ENCODE measurements at places on chromosomes 4 and X.

DNA sequence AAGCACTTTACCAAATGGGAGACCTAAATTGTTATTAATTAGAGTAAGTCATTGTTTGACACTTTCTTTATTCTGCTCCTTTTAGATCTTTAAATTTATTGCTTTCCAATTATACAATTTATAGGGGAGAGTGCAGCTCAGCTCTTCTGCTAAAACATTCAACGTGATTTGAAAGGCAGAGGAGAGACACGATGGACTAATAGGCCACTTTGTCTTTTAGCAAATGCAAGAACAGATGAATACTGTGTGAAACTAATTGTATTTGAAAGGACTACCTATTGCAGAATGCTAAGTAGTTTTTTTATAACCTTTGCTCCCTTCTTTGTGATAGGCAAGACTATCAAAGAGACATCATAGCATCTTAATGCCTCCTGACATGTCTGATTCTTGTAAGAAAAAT lies 320.4 kb upstream of the KLF3 start:
- no peak for DNase-seq

- DNase-seq: no peak
Observed at GRCh38 chrX:116749943-116750342, 287.2 kb upstream of the CT83 start.

GRCh38 chrX:122026665-122027064 lies 979.3 kb downstream of the GLUD2 start:
- no peak for DNase-seq

GRCh38 chr4:83207497-83208101 lies 77.0 kb downstream of the COQ2 start:
- no peak for DNase-seq

GRCh38 chrX:40966213-40966820 lies 118.9 kb upstream of the USP9X start:
- DNase-seq: no peak

DNA sequence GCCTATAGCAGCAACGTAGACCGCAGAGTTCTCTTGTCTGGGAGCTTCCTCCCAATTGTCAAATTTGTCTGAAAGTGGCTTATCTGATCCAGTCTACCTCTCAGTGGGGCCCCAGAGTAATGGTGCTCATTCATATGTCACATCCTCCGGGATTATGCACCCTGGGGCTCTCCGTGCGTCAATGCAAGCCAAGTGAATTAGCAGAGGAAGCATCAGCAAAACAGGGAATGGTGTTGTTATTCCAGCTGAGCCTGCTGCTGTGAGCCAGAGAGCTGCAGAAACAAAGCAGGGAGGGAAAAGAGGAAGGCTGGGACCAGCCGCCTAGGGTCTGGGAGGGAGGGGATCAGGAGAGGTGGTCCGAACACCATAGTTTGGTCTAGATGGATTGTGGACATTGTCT lies 95.2 kb downstream of the CLNK start:
- no peak for DNase-seq

DNA sequence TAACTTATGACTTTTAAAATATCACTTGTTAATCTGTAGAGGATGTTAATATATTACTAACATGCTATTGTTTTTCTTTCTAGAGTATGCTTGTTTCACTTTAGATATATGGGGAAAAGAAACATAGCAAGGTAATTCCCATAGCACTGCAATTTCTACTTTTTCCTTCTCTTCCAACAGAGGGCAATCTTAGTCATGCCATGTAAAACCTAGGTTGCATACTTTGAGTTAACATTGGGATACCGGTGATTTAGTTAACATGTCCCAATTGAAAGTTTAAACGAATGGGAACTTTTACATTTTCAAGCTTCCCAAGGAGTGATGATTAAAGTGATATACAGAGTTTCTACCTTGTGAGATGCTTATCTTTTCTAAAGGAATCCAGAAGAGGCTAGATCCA lies 89.4 kb upstream of the IL13RA1 start:
- DNase-seq: no peak

- DNase-seq: no peak
Observed at GRCh38 chr4:12118651-12119213, 690.0 kb upstream of the HS3ST1 start.

GRCh38 chr4:64564126-64564525 lies 154.9 kb upstream of the TECRL start:
- DNase-seq: no peak

GRCh38 chrX:12896935-12897334 lies 9.5 kb upstream of the TLR8 start:
- DNase-seq: no peak

DNA sequence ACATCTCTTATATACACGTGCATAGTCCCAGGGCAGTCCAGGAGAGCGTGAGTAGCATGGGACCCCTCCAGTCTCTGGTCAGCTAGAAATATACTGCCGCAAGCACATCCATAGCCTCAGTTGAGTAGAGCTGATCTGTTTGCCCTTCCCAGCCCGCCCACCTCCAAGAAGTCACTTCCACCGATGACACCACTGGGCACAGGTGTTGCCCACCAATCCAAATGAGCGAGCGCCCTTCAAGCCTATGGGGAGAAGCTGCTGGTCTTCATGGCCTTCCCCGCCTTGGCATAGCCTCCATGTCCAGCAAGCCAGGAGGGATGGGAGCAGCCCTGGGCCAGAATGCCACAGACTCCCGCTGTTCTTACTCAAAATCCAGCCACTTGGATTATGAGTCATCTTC lies 10.2 kb downstream of the DUSP9 start:
- DNase-seq: no peak

DNA sequence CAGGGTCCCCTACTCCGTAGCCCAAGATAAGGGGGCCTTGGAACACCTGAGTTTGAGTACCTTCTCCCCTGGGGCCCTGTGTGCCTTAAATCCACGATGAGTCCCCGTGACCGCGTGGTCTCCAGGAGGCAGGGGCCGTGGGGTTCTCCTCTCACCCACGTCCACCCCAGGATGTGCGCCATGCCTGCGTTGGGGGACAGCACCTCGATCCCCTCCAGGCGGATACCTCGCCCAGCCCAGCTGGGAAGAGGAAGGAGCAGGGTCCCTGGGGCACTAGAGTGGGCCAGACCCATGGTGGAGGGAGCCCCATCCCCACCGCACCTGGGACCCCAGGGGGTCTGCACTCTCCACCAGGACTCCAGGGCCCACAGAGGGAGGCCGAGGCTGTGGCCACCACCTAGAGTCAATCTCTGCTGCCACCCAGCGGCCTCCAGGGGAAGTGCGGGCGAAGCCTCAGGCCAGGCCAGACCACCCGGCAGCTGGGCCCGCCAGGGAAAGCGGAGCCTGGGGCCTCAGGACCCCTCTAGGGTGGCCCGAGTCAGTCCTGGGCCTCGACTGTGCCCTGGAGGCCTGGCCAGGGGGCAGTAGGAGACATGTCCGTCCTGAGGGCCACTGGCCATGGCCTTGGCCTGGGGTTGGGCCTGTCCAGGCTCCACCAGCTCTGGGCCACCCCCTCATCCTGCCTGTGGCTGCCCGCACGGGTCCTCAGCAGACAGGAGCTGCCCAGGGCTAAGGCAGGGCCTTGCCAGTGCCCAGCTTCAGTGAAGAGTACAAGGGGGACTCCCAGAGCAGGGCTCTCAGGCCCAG lies 55.0 kb downstream of the FAM53A start:
- peak; percentile 55 for DNase-seq

DNA sequence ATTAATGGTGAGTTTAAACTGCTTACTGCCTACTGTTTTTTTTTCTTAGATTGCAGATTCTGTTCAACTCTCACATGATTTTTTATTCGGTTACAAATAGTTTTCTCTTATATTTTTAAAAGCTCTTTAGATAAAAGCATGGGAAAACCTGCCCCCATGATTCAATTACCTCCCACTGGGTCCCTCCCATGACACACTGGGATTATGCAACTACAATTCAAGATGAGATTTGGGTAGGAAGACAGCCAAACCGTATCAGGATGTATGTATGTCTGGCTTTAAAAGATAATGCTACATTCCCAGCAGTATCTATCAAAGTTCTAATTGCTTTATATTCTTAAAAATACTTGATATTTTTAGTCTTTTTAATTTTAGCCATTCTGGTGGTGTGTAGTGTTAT lies 131.5 kb downstream of the JADE1 start:
- DNase-seq: no peak

- no peak for DNase-seq
Observed at GRCh38 chrX:18792828-18793227, 85.4 kb downstream of the PPEF1 start.

DNA sequence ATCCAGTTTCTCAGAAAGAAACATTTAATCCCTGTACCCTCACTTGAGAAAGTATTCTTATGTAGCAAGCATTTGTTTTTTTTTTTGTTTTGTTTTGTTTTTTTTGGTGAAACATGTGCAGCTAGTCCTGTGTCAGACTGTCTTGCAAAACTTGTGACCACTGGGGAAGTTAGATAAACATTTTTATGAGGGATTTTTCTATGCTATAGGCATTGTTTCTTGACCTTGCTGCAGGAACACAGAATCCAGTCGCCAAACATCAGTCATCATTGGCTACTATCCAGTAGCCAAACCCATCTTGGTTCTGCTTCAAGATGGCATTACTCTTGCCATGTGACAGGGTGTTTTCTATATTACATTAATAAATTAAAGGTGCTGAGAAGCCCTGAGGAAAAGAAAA lies 7.7 kb upstream of the MAPK10 start:
- DNase-seq: no peak

DNA sequence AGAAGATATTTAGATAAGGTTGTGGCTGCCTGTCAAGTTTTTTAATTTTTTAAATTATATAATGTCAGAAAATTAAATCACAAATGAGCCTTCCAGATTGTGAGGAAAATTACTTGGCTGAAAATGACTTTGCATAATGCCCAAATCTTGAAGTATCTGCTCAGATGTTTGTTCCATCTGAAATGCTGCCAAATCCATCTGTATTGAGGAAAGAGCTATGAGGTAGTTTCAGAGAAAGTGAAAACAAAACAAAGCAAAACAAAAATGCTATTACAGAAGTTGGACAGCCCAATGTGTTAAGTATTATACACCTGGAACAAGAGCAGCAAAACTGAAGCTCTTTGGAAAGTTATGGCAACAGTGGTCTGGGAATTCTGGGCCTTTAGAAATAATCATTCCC lies 23.3 kb upstream of the GUCY1B1 start:
- no peak for DNase-seq

DNA sequence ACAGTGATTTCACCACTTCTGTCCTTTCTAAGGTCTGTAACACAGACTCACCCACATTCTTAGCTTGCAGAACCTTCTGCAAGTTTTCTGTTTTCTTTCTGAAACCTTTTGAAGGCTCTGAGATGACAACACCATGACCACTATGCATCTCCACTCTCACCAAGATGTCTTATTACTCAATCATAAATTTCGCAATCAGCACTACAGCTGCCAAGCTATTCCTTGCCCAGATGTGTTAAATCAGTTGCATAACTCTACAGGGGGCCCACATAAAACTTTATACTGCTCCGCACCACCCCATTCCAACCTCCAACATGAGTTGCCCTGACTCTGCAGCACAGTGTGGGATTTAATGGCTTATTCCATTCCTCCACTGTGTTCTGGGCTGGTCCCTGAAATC lies 229.9 kb downstream of the COL25A1 start:
- DNase-seq: no peak

DNA sequence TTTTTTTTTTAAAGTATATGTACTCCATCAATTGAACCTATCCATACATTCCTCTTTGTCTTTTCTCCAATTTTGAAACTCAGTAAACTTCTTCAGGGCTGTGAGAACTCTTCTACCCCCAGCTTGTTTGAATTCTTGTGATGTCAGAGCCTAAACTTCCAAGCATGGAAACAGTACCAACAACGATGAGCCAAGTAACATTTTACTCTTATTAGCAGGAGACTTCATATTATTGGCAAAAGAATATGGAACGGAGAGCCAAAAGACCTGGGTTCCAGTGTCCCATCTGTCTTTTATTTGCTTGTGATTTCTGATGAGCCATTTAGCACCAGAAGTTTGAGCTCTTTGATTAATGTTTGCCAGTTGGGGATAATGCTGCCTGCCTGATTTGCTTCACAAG lies 5.3 kb downstream of the DIAPH2 start:
- DNase-seq: no peak

- no peak for DNase-seq
Observed at GRCh38 chr4:118754890-118755289, 69.7 kb downstream of the METTL14 start.

DNA sequence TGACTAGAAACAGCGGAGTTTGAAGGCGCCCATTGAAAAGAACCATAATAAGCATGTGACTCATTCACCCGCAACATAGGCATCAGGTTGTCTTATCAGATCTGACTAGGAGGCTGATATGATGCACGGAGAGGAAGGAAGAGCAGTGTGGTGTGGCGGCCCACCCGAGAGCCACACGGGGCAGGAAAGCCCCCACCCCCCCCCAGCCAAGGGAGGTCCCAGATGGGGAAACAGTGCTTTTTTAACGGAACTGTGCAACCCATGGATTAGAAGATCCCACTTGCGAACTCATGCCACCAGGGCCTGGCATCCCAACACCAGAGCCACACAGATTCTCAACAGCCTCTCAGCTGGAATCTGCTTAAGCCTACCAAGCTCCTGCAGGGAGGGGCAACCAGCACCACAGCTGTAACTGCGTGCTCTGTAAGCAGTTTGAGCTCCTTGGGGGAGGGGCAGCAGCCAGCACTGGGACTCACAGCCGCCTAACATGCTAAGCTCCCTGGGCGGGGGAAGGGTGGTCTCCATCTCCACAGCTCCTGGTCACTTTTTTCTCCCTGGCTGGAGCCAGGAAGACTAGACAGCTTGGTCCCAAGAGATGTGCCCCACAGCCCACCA lies 466.2 kb downstream of the PDGFC start:
- DNase-seq: no peak

DNA sequence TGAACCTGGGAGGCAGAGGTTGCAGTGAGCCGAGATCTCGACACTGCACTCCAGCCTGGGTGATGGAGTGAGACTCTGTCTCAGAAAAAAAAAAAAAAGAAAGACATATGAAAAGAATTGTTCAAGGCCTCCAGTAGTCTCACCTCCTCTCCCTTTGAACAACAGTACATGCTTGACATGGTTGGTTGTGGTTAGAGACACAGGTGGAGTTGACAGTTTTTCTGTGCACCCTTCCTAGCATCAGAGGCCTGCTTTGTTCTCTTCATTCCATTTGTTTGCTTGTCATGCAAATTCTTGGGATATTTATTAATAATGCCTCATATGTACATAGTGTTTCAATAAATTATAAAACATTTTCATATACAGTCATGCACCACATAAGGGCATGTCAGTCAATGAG lies 18.3 kb upstream of the PDCL2 start:
- DNase-seq: no peak

- no peak for DNase-seq
Observed at GRCh38 chr4:74197080-74197479, 39.2 kb downstream of the MTHFD2L start.
